IMR-90 (cell line): ENCODE measurements at places on chromosomes 2 and 18. TPM values are rescaled to one million over a fixed set of nuclear protein-coding genes. Genes with fewer than 3 reads are reported as not detected.
A peak's percentile ranks its signal among the peaks of the same experiment; 100 is the strongest.

- DNase-seq = no peak
These were observed 31.6 kb downstream of the LIMS1 start for GRCh38 chr2:108565778-108566375.

DNA sequence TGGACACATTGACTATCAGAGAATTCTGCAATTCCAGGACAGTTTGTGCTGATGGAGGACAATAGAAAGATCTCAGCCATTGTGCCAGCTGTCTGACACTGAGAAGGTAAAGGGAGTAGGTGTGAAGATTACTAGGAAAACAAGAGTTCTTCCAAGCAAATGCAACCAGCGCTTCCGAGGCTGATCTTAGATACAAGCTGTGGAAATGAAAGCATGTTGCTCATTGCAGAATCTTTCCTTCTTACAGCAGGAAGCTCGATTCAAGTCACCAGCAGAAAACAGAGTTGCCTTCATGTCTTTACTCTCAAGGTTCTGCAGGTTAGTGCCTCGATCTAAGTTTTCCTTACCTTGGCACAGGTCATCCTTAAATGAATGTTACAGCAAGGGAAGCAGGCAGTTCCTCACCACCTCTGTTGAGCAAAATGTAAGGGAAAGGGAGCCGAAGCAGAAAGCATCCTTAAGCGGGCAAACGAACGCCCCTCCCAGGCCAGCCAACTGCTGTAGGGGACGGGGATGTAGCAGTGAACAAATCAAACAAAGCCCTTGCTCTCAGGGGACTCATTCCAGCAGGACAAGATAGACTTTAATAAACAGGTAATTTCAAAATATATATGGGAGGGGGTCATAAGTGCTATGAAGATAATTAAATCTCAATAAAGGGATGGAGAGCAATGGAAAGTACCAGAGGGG, 54.3 kb downstream of the MARCHF4 start:
- DNase-seq = no peak

DNA sequence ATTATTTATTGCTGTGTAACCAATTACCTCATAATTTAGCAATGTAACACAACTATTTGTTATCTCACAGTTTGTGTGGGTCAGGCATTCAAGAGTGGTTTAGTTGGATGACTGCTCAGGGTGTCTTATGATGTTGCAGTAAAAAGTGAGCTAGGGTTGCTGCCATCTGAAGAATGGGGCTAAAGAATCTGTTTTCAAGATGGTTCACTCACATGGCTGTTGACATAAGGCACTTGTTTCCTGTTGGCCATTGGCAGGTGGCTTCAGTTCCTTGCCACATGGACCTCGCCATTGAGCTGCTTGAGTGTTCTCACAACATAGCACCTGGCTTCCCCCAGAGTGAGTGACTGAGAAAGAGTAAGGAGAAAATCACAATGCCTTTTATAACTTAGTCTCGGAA, 123.2 kb downstream of the TMEM17 start:
- peak; percentile 10 for DNase-seq

- no peak for DNase-seq
These were observed 490.7 kb downstream of the NUP35 start for GRCh38 chr2:183614799-183615435.

DNA sequence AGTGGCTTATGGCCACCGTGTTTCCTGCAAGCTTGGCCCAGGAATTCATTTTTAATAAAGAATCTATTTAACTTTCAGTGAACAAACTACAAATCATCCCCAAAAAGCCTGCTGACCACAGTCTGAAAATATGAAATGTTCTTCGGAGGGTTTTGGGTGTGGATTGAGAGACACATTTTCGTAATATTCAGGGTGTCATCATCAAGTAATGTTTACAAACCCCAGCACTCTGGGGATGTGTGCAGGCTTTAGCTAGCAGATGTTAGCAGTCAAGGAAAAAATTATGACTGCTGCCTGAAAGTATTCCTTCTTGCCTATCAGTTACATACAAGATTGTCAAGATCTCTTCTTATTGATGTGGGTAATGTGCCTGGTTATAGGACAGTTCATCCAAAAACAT, 143.9 kb upstream of the FN1 start:
- DNase-seq = peak; percentile 90

- DNase-seq = peak; percentile 39
These were observed 69.4 kb upstream of the UBE2E3 start for GRCh38 chr2:180910831-180911665.

DNA sequence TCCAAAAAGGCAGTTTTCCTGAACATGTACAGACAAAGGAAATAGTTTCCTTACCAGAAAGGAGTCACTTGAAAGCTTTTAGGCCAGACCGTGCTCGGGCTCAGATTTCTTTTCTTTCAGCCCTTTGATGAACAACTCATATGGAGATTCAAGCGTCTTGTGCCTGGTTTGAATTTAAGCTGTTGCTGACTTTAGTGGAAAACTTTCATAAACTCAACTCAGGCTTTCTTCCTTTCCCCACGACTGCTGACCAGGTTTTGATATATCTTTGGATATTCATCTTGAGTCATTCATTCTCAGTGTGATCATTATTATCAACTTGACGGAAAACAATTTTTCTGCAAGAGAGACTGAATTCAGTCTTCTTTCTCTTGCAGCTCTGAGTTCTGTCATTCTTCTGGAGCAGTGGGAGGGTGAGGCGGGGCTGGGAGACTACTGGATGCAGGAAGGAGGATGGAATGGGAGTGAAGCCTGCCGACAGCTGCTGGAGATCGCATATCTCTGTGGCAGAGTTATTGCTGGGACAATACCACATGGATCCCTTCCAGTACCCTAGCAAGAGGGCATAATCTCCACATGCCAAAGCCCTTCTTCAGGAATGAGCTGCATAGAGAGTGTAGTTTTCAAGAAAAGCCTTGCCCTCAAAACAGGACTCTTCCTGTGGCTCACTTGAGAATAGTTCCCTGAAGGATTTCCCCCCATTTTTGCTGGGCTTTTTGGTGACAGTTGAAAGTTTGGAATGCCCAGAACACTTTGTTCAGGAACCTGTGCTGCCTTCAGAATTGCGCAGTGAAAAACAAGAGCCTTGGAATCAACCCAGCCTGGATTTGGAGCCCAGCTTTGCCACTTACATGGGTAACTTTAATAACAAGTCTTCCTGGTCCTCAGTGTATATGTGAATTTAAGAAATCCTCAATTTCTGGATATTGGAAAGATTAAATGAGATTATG, 364.4 kb downstream of the ZNF521 start:
- DNase-seq = peak; percentile 35

DNA sequence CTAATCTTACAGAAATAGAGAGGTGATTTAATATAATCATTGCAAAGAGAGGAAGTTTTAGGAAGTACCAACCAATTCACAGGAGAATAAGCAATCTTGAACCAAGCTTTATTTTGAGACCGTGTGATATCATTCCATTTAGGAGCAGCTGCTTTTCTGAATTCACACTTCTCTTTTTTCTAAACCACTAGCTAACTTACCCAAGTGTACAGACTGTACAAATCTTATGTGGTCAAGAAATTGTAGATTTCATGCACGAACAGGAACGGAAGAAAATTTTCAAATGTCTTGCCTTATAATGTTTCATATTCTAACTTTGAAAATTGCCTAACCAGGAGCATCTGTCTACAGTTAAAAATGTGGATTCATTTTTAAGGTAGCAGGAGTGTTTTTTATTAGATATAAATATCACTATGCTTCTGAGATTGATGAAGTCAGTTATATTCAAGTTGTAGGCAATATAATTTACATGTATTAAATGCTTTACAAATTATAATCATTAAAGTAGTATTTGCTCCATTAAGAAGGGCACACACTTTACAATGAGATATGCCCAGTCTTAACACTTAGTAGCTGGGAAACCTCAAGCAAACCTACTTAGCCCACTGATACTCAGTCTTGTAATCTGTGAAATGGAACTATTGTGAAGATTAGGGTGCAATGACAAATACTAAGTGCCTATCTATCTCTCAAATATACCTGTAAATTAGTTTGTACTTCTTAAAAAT, 302.2 kb upstream of the STON1 start:
- no peak for DNase-seq

DNA sequence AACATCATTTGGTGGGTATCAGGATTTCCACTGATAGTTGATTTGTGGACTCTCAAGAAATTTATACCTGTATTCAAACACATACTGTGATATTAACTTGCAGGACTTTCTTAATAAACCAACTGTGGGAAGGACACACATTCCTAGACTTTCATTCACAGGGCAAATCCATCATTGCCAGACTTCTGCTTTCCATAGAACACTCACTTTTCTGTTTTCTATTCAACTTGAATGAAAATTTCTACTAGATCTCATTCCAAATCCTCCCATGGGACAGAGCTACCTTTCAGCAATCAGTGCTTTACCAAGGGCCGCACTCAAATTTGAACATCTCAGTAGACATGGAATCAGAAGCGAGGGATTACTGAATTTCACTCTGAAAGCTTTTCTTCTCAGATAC, 612.5 kb downstream of the IRS1 start:
- no peak for DNase-seq

DNA sequence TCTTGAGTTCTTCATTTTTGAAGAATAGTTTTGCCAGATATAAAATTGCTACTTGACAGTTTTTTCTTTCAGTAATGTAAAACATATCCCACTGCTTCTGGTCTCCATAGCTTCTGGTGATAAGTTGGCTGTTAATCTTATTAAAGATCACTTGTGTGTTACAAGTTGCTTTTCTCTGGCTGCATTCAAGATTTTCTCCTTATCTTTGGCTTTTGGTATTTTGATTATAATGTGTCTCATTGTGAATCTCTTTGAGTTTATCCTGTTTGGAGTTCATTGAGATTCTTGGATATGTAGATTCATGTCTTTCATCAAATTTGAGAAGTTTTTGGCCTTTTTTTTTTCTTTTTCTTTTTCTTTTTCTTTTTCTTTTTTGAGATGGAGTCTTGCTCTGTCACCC, 20.2 kb upstream of the ADNP2 start:
- DNase-seq = no peak

DNA sequence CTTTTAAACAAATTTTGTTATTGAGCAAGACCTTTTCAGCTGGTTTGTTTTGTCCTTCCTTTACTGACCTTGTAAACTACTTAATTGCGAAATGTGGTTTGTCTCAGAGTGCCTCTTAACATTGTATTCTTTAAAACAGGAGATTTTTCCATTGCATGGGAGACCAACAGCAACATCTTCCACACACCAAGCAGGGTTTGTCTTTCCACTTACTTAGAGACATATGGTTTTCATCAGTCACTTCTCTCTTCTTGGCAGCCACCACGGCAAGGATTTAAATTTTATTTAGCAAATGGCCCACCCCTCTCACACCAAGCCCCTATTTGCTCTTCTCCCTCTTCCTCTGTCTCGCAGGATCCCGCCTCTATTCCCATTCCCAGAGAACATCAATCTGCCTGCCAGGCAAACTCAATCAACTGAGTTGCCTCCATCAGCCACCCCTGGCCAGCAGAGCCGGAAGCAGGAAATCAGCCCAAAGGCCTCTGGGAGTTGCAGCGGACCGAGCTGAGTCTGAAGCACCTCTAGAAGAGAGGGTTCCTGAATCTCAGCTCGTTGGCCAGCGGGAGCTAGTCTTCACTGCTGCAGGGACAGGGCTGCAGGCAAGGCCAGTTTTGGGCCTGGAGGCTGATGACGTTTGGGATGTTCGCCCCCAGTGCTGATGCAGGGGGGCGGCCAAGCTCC, 11.3 kb upstream of the CIB4 start:
- DNase-seq = peak; percentile 12

DNA sequence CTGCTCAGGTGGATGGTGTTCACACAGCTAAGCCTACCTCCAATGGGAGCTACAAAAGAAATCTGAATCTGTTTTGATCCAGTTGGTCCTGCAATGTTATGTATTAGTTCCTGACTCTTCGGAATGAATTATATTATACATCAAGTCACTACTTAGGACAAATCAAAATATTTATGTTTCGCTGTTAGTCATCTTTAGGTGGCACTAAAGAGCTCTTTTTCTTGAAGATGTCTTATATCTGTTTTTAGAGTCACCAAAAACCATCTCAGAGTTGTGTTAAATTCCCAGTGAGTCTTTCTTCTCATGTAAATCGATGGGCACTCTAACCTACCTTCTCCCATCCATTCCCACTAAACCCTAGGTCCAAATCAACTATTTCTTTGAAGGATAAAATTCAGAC, 2.2 kb downstream of the DNER start:
- peak; percentile 23 for DNase-seq

GRCh38 chr2:16663121-16663905, 2.3 kb downstream of the CYRIA start:
- no peak for DNase-seq

DNA sequence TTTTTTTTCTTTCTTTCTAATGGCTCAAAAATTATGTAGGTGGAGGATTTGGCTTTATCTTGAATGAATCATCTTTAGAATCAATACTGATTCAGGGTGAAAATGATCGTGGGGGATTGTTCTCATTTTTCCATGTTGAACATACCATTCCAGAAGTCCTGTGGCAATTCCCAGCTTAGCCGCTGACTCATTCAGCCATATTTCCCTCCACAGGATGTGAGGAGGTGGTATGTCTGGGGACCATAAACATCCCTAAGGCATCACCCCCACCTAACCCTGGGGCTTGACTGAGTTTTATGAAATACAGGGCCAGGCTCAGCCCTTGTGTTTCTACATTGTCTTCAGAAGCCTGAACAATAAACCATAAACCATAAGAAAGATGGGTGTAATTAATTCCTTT, 92.7 kb upstream of the FN1 start:
- peak; percentile 99 for DNase-seq

GRCh38 chr18:74353169-74353775, 37.6 kb downstream of the C18orf63 start:
- DNase-seq = peak; percentile 74

DNA sequence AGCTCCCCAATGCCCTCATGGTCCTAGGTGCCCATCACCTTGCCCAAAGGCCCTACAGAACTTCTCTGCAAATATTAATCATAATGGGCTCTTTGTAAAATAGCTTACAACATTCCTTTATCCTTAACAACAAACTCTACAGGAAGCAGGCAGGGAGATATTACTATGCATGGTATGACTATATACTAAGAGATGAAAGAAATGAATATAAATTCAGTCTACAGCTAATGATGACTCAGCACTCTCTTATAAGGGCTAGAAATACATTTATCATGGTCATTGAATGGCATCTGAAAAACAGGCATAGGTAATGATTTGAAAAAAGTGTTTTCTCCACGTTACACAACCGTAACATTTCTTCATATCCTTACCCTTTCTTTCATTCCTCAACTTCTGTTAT, 254.8 kb upstream of the DSEL start:
- peak; percentile 87 for DNase-seq

- DNase-seq = no peak
These were observed 57.5 kb downstream of the WDPCP start for GRCh38 chr2:63530704-63531279.

DNA sequence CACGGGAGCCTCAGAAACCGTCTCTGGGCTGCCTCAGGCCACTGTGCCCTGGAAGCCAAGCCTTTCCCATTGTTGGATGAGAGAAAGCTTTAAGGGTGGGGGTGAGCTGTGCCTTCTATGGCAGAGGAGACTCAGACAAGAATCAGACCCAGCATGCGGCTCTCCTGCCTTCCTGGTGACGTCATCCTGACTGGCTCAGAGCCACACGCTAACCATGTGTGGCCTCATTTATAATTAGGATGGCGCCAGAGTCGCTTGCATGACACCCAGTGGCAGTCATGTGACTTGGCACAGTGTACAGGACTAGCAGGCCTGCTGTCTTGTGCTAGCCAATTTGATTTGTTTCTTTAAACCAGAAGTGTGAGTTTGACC, 99.1 kb downstream of the SH3BP4 start:
- peak; percentile 93 for DNase-seq

Gene CAPG
- 98.3 and 122 TPM in 2 replicates for polyA plus RNA-seq

Gene RIT2
- polyA plus RNA-seq = not detected in 2 replicates

Gene ZNF804A
- polyA plus RNA-seq = 2.7 and 2.9 TPM in 2 replicates

Gene ANKAR
- polyA plus RNA-seq = 0.96 and 1.1 TPM in 2 replicates

Gene CSRNP3
- 0.21 and 0.32 TPM in 2 replicates for polyA plus RNA-seq

Gene ALLC
- polyA plus RNA-seq = not detected in 2 replicates

Gene CXCR4
- not detected in 2 replicates for polyA plus RNA-seq

Gene RTKN
- polyA plus RNA-seq = 19.7 and 22.3 TPM in 2 replicates

Gene BOLA3
- polyA plus RNA-seq = 39.5 and 46.5 TPM in 2 replicates

Gene SERPINB7
- polyA plus RNA-seq = 76.5 and 79.9 TPM in 2 replicates

Gene ICA1L
- 1.7 and 1.8 TPM in 2 replicates for polyA plus RNA-seq
